Osteocyte (in vitro differentiated cells): ENCODE measurements at places on chromosomes 11 and 22.
A peak's percentile ranks its signal among the peaks of the same experiment; 100 is the strongest.

GRCh38 chr11:72815110-72815618 is 953 bp downstream of the ATG16L2 start:
- DNase-seq = no peak

DNA sequence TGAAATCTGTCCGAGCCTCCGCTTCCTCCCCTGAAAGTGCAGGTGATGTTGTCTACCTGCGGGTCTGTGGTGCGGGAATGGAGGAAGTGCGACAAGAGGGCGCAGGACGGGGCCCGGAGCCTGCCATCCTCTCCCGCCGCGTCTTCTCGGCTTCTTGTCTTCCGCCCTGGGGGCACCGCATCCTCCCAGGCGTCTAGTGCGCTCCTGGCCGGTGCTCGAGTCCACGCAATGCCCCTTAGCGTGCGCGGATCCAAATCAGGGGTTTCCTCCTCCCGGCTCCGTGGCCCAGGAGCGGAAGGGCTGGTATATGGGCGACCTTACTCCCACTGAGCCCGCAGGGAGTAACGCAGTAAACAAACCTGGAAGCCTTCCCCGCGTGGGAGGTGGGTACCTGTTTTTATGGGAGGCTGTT is 405 bp downstream of the SFI1 start:
- DNase-seq = no peak

GRCh38 chr11:135033540-135033939 is 621.5 kb upstream of the B3GAT1 start:
- no peak for DNase-seq

DNA sequence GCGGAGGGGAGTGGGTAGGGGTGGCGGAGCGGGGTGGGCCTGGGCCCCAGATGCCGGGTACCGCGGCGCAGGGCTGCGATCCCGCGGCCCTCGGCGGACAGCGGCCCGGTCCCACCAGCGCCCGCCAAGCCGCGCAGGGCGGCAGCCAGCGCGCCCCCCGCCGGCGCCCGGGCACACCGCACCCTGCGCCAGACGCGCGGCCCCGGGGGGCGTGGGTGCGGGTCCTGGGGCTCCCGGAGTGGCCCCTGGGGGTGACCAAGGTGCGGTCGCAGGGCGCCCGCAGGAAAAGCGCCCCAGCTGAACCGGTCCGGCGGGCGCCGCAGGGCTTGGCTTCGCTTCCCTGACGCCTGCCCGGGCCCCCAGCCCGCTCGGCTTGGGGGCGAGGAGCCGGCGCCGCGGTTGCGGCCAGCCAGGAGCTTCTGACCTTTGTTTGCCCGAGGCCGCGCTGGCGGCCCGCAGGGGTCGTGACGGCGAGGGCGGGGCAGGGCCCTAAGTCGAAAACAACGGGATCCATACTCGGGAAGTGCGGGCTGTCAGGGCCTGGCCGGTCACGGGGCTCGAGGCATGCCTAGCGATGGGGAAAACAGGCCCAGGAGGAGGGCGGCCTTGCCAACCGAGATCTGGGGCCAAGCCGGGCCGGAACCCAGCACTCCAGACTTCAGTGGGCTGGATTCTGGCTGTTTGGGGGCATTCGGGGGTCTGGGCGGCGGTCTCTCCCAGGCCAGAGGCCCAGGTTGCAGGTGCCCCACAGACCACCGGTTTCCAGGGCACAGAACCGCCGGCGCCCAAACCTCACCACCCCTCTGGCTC is 581 bp upstream of the AP5B1 start:
- no peak for DNase-seq

DNA sequence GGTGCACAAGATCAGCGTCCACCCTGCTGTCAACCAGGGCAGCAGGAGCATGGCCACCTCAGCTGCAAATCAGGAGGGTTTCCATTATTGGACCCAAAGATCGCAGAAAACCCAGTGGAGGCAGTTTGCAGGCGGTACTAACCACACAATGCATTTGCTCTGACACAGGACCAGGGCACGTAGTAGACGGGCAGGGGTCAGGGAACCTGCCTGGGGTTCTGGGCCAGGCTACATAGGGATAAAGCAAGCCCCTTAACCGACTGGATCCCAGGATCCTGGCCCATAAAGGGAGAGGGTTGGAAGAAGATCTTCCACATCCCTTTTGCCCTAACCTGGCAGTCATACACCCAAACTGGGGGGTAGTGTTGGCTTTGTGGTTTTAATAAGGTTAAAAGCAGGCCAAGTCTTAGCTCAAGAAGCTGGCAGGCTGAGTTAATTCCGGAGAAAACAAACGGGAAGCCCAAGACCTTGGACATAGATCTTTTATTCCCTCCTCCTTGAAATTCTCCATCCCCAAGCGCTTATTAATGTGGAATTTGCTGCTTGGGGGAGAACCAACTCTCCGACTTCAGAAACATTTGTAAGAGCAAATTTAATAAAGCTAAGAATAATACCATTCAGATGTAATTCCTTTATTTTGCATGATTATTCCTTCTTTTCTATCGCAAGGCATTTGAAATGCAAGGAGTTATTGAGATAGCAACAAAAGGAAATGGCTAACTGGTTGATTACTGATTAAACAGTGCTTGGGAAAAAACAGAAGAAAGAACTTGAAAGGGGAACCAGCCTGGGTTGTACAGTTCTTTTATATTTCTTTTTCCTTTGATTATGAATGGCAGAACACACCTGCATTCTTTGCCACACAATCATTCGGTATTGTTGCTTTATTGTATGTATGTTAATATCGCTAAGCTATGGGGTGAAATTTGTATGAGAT is 6.3 kb upstream of the ARHGAP8 start:
- no peak for DNase-seq

GRCh38 chr11:7630002-7630401 is 43.3 kb downstream of the CYB5R2 start:
- no peak for DNase-seq

DNA sequence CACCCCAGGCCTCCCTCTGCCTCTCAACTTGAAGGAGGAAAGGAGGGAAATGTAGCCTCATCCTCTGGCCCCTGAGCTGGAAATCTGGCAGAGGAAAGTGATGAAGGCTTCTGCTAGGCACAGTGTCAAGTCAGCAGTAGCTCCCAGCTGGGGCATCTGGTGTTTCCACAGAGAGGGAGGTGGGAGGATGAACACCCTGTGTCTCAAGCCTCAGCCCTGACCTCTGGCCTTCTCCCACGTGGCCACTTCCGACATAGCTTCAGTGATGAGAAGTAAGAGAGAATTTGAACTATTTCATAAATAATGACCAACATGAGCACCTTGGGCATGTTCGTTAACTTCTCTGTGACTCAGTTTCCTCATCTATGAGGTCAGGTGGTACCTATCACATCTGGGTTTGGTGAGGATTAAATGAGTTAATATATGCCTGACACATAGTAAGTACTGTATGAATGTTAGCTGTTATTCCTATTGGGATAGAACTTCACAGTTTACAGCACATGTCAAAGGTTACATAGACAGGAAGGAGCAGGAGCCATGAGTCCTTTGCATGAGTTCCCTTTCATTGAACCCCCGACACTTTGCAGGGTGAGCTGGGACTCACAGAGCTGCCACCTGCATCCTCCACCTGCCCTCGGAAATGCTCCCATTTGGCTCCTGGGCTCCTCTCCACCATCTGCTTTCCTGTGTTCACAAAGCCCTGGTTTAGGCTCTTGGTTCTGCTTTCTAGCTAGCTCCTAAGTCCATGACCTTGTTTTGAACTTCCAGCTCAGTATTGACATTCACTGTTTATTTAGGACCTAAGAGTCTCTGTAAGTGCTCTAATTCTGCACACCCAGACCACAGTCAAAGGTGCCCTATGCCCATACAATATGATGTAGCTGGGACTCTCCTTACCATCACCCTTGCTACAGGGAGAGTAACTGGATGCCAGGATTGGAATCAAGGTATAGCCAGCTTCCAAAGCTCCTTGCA is 61.7 kb downstream of the CSNK2A3 start:
- no peak for DNase-seq

- DNase-seq = no peak
These were observed 14.4 kb downstream of the KCNQ1 start for GRCh38 chr11:2459016-2459725.

DNA sequence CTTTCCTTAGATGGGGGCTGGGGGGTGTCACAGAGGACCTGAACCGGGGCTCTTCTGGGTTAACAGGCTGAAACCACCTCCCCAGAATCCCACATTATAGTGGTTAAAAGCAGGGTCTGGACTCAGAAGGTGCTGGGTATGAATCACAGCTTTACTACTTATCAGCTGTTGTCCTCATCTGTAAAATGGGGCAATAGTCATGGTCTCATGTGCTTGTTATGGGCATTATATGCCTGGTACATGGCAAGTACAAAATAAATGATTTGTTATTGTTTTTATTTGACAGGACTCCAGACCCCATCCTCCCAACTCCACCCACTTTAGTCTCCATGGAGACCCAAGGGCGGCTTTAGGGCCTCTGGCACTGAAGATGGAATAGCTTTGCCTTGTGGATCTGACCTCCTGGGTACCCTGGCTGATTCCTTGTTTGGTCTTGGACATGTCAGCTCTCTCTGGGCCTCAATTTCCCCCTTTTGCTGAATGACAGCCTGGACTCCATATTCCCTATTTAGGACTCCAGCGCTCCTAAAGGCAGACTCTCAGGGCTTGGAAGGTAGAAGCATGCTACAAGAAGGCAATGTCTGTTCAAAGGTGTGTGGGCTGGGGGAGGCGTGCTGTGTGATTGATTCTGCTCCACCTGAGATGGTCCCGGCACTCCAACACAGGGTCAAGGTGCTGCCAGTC is 812 bp upstream of the SMTN start:
- no peak for DNase-seq

DNA sequence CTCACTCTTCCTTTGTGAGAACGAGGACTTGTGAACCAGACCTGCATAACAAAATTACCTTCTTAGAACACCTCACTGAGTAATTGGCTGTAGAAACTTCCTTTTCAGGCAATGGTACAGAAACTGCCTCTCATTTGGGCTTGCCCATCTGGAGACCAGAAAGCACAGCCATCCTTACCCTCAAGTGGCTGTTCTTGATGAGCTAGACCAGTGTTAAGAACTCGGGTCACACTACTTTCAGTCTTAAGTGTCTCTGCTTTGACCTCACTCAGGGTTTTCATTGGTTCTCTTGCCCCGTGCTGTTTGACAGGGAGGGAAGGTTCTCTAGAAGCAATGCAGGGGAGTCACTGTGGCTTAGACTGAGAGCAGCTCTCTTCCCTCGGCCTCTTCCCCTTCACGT is 29.3 kb downstream of the NAT10 start:
- no peak for DNase-seq

DNA sequence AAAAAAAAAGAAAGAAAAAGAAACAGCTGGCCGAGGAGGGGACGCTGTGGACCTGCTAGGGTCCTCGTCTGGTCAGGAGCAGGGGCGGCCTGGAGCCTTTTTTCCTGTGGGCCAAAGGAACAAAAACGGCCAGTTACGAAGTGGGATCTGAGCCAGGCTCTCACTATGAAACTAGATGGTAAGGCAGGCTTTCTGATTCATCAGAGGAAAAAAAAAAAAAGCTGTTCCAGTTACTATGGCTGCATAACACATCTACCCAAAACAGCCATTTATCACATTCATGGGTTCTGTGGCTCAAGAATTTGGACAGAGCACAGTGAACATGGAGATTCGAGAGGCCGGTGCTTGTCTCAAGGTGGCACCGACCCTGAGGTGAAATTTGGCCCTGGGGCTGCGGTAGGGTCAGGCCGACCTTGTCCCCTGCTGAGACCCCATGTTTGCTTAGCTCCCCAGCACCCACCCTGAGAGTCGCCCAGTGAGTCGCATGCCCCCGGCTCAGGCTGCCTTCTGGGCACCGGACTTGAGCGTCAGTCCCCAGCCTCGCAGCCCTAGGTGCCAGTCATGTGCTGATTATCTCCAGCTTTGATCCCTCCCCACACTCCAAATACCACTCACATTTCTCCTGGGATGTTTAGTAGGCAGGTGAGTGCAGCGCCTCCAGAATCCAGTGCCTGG is 34.2 kb downstream of the MRGPRD start:
- no peak for DNase-seq

GRCh38 chr22:29330753-29331152 is 15.3 kb upstream of the RASL10A start:
- DNase-seq = no peak

DNA sequence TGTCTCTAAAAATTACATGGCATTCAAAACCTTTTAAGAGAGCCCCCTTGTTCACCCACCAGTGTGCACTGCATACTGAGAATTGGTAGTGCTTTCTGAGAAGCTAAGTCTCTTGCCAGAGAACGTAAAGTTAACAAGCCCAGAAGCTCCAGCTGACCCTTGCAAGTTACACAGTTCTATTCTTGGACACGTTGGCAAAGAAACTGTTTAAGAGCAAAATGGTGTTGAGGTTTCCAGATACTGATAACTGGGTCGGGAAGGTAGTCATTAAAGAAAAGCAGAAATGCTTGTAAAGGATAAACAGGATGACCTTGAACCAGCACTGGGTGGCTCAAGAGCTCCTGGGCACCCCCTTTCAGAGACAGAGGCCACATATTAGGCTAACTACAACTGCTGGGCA is 284.8 kb downstream of the CADM1 start:
- no peak for DNase-seq

- DNase-seq = peak; percentile 90
These were observed 63.5 kb upstream of the CSNK2A3 start for GRCh38 chr11:11416502-11416901.

DNA sequence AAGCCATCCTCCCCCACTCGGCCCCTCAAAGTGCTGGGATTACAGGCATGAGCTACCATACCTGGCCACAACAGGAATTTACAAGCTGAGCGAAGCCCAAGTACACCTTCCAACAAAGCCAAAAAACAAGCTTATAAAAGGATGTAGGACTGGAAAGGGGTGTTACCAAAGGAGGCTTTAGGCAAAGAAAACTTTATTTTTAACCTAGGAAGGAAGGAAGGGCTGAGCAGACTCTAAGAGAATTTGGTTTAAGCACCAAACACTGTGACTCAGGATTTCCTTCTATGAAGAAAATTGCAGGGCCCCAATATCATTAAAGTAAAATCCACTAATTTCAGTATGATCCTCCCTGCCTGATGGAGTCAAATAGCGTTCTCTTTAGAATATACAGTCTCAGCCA is 12.1 kb downstream of the DENND5A start:
- DNase-seq = no peak

DNA sequence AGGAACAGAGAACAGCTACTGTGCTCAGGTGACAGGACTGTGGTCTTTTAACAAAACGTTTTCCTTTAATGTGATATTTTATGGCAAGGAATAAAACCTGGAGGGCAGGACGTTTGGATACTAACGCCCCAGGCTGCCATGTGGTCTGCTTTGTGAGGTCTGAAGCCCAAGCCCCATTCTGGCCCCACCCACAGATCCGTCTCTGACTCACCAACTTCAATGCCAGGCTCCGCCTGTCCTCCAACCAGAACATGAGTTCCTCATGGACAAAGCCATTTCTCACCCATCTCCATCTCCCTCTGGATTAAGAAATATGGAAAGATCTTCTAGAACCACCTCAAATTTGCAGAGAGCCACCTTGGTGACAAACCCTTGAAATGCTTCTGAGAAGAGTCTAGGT is 148.8 kb downstream of the CRYBB2 start:
- DNase-seq = no peak
